ENCODE measurements at places on chromosomes 16 and 17.

GRCh38 chr16:55622272-55622671 lies 33.5 kb upstream of the SLC6A2 start:
- DNase-seq, result no peak

- DNase-seq, result no peak
Measured at GRCh38 chr16:80667251-80667560, 126.4 kb downstream of the DYNLRB2 start.

DNA sequence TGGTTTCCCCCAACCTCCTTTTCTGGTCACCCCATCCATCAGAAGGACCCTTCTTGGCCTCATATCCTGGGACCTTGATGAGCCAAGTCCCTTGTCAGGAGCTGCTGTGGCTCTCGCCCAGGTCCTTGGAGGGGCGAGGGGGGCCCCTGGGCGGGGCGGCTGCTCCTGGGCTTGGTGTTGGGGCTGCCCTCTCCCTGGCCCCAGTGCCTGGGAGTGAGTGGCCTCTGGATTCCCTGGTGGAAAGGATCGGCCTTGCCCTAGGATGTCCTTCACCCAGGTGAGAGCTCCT lies 6.2 kb upstream of the NOTUM start:
- no peak for DNase-seq

- DNase-seq, result no peak
Measured at GRCh38 chr16:67190041-67190440, at the start of gene EXOC3L1. Gene EXOC3L1, minus strand, starts transcription at chr16:67190136. Its CDS starts 460 bp downstream, at chr16:67189676.

DNA sequence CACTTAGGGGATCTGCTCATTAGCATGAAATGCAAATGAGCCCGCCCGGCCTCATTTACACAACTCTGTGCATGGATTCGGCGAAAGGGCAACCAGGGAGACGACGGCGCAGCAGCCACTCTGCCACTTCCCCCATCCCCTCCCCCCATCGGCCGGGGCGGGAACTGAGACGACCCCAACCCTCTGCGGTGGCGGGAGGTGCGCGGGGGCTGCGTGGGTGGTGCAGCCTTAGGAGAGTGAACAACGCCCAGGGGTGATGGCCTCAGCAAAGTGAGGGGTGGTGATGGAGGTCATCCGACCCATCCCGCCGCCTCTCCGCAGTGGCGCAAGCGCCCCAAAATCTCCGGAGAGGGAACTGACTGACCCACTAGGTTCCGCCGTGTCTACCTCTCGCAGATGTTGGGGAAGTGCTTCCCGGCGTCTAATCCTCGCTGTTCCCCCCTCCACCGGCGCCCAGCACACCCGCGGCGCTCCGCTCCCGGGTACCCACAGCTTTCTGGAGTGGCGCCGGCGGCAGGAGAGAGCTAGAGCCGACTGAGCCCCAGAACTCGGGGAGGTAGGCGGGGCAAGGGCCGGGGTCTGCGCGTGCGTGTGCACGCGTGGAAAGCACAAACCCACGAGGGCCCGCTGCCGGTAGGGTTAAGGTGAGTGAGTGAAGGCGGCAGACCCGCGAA lies 1.4 kb upstream of the CACNA1G start:
- no peak for DNase-seq

DNA sequence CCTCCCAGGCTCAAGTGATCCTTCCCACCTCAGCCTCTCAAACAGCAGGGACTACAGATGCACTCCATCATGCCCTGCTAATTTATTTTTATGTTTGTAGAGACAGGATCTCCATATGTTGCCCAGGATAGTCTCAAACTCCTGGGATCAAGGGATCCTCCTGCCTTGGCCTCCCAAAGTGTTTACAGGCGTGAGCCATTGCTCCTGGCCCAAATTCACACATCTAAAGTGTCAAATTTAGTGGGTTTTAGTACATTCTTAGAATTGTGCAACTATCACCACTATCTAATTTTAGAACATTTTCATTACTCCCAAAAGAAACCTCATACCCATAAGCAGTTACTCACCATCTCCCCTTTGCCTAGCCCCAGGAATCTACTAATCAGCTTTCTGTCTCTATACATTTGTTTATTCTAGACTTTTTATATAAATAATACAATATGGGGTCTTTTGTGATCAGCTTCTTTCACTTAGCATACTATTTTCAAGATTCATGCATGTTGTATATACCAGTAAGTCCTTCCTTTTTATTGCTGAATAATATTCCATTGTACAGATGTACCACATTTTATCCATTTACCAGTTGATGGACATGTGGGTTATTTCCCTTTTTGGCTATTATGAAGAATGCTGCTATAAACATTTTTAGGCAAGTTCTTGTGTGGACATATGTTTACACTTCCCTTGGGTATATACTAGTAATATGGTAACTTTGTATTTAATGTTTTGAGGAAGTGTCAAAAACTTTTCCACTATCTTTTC lies 25.1 kb upstream of the ITGA2B start:
- DNase-seq, result no peak

GRCh38 chr17:30095507-30096244 lies 20.9 kb upstream of the NSRP1 start:
- DNase-seq, result no peak

DNA sequence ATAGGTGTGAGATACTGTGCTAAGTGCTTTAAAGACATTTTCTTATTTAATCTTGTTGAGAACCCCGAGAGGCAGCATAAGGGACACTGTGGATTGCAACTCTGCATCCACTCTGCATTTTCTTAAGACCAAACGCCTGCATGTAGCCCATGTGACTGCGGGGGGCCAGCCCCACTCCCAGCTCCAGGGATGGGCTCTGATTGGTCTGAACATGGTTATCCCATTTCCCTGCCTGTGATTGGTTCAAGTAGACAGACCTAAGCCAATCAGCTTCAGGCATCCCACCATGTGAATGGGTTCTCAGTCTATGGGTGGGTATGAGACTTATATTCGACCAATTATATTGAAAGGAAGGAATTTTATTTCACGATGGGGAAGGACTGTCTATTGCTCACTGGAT lies 33.2 kb upstream of the USP7 start:
- no peak for DNase-seq

DNA sequence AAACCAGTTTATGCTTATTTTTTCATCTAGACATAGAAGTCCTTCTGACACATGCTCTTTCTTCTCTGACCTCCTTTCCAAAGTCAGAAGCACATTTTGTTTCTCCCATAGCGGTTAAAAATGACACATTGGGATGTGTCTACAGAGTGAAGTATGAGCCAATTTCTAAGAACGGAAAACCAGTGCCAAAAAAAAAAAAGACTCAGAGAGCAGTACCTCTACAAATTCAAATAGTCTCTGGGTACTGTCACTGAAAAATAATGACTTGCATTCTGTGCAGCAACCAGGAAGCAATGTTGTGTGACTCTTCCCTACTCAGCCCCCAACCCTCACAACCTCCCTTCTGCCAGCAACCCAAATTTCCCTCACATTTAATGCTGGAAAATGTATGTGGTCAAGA lies 145.5 kb upstream of the PMFBP1 start:
- DNase-seq, result no peak

DNA sequence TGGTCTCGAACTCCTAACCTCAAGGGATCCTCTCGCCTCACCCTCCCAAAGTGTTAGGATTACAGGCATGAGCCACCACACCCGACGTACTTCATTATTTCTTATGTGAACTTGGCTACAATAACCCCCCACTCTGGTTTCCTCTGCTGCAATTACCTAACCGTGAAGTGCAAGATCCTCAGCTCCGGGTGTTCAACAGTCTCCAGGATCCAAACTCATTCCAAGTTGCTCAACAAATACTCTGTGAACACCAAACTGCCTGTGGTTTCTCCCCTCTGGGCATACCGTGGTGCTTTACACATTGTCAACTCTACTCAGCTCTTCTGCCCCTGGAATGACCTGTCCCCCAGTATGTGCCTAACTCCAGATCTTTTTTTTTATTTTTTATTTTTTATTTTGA lies 6.8 kb upstream of the SULT1A1 start:
- no peak for DNase-seq

GRCh38 chr17:21535686-21536375 lies 156.5 kb upstream of the KCNJ18 start:
- DNase-seq, result no peak

- DNase-seq, result no peak
Measured at GRCh38 chr16:66476328-66477027, 49.4 kb downstream of the BEAN1 start.

DNA sequence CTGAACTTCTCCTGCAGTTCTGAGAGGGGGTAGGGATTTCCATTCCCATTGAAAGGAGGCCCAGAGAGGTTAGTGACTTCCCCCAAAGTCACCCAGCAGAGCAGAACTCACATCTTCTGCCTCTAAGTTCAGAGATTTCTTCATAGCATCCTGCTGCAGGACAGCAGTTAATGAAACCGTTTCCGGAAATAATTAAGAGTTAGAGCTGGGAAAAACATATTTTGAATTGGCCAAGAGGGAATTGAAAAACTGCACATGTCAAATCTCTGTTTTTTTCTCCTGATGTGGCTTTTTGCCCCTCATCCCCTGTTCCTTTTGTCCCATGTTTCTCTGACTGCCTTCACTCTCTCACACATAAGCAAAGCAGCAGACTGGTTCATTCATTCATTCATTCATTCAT lies 26.6 kb downstream of the ITPRIPL2 start:
- DNase-seq, result no peak

GRCh38 chr17:36011201-36011600 lies 6.6 kb downstream of the CCL23 start:
- no peak for DNase-seq

- no peak for DNase-seq
Measured at GRCh38 chr17:29019475-29020181, 13.8 kb upstream of the SEZ6 start.

DNA sequence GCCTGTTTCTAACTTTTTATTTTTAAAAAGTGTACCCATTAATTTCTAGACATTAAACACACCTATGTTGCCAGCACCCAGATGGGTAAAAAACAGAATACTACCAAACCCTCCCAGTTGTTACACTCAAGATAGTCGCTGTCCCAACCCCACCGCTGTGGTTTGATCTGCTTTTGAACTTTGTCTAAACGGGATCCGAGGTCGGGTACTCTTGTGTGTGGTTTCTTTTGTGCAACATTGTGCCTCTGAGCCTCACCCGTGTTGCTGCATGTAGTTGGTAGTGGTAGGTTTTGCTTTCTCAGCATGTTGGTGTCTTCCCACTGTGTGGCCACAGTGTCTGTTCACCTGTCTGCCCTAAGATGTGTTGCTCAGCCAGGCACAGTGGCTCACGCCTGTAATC lies 4.3 kb downstream of the KLHL36 start:
- DNase-seq, result peak; percentile 21

GRCh38 chr16:29318037-29318436 lies 88.5 kb downstream of the NPIPB11 start:
- DNase-seq, result no peak

DNA sequence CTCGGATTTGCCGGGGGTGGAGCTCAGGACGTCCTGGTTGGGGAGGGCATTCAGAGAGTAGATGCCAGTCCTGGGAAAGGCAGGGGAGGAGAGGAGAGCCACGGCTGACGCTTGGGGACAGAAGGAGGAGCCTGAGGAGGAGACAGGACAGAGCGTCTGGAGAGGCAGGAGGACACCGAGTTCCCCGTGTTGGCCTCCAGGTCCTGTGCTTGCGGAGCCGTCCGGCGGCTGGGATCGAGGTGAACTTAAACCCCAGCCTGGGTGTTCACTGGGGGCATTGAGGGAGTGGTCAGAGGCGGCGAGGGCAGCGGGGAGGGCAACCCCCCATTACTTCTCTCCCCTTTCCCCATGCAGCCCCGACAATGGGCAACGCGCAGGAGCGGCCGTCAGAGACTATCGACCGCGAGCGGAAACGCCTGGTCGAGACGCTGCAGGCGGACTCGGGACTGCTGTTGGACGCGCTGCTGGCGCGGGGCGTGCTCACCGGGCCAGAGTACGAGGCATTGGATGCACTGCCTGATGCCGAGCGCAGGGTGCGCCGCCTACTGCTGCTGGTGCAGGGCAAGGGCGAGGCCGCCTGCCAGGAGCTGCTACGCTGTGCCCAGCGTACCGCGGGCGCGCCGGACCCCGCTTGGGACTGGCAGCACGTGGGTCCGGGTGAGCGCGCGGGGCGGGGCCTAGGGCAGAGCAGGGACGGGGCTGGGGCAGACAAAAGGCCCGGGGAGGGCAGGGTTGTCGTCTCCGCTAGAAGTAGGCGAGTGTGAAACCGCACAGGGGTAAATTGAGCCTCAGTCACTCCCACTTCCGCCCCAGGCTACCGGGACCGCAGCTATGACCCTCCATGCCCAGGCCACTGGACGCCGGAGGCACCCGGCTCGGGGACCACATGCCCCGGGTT lies 3.7 kb downstream of the NOL3 start:
- DNase-seq, result no peak

- DNase-seq, result no peak
Measured at GRCh38 chr16:22627043-22627442, 116.4 kb downstream of the NPIPB5 start.

DNA sequence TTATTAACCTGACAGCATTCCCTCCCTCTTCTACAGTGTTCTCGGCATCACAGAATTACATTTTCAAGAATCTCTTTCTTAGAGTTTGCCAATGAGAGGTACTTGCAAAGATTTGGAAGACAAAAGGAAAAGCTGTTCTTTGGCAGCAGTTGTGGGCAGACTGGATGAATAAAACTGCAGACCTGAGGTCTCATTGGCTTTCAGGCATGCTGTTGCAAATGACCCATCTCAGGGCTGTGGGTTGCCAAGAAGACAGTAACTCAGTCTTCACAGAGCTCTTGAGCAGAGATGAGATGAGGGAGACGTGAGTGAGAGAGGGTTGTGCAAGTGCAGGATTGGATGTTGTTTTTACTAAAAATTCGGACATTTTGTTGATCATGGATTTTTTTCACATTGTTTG lies 11.3 kb upstream of the USP31 start:
- DNase-seq, result no peak

DNA sequence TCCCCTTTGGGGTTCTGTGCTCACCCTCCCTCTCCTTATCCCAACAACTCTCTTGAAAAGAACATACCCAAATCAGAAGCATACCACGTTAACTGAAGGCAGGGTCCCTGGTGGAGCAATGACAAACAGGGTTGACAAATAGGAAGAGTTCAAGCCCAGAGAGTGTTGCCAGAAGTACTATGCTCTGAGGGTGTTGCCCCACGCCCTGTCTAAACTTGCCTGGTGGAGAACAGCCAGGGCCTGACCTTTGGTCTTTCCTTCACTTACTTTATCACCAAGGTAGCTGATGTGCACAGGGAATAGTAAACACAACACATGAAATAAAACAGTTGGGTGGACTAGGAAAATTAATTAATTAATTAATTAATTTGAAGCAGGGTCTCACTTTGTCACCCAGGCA lies 23.3 kb downstream of the ZNF75A start:
- no peak for DNase-seq

DNA sequence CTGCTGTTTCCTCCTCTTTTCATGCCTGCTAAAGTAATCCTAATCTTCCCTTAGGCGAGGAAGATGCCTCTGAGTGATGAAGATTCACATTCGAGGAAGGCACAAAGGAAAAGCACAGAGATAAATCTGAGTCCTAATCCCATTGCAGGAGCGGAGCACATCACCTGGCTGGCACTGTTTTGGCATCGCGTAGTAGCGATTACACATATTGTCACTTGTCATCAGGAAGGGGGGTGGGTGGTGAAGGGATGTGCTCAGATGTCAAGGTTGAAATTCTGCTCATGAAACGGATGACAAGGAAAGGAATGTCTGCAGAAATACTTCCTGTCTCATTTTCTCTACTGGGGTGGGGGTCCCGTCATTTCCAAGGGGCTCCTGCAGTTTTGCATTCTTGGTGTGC lies 363.1 kb upstream of the EEF2KMT start:
- no peak for DNase-seq

- DNase-seq, result no peak
Measured at GRCh38 chr16:18839555-18839954, 38.2 kb upstream of the ARL6IP1 start.

- DNase-seq, result peak; percentile 60
Measured at GRCh38 chr17:56834380-56835263, 671 bp downstream of the DGKE start.
